Stimulated activated CD8-positive, alpha-beta memory T cell treated with anti-CD3 and anti-CD28 coated beads, Interleukin-7, amount 100 ng/mL, for 48 hours (primary cell): ENCODE measurements at places on chromosomes 1 and 21.

GRCh38 chr1:117312453-117313138 lies 54.7 kb upstream of the MAN1A2 start:
- DNase-seq, result no peak

GRCh38 chr1:12011998-12012397 lies 7.3 kb upstream of the MIIP start:
- DNase-seq, result no peak

DNA sequence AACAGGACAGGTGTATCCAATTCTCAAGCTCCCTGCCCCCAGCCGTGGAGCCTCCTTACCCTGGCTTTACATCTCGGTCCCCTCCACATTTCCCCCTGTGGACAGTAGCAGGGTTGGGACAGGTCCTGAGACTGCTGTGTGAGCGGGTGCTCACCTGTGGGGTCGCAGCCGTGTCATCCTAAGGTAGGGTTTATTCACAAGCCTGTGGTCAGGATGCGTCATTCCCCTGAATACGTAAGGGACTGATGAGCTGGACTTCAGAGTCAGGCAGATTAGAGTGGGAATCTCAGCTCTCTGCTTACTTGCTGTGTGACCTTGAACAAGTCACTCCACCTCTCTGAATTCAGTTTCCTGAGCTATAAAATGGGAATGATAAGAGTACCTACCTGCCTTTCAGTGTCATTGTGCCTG lies 17.7 kb downstream of the ZNF362 start:
- DNase-seq, result no peak

DNA sequence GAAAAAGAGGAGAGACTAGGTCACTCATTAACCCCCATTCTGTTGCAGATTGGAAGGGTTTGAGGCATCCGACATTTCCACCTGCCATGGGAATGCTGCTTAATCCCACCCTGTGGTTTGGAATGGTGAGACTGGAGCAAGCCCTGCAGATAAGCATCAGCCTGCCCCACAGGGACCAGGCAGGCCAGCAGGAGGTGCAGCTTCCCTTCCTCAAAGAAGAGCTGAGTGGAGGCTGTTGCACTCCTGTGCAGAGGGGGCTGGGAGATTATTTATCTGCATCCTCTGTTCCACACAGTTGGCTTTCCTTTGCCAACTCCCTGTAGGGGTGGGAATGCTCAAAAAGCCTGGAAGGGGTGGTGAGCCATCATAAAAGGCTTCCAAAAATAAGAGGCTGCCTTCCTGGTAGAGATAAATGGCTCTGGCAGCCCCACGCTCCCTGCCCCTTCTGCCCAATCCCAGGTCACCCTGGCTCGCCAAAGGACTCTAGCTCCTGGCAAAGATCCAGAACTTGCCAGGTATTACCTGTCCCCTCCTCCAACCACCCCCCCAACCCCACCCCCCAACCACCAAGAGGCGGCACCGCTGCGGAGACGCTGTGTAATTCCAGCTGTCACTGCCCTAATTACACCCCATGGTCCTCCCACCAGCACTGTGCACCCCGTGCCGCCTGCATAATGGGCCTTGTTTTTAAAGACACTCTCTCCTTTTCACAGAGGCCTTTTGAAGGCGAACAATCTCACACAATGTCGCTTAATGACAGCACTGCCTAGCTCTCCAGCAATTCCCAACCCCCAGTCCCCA lies 83.0 kb upstream of the ZC3H12A start:
- no peak for DNase-seq

DNA sequence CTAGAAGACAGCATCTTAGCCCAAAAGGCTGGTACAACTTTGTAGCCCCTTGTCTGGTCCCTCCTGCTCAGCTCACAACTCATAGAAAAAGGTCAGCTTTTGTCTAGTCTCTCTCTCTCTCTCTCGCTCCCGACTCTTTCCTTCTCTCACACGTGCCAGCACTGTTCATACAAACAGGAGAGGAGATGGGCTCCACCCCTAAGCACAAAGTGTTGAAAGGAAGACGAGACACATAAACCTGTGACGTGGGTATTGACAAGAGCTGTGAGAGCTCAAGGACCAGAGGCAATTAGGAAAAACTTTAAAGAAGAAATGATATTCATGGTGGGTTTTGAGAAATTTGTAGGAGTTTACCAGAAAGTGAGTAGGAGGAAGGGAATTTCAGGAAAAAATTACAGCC lies 23.6 kb upstream of the KCNC4 start:
- DNase-seq, result no peak

- no peak for DNase-seq
Measured at GRCh38 chr1:15153184-15153841, at the start of gene TMEM51. Gene TMEM51, plus strand, starts transcription at chr1:15153747. Its CDS starts 61,341 bp downstream, at chr1:15215088.

GRCh38 chr1:36735436-36735835 lies 252.7 kb upstream of the CSF3R start:
- no peak for DNase-seq

DNA sequence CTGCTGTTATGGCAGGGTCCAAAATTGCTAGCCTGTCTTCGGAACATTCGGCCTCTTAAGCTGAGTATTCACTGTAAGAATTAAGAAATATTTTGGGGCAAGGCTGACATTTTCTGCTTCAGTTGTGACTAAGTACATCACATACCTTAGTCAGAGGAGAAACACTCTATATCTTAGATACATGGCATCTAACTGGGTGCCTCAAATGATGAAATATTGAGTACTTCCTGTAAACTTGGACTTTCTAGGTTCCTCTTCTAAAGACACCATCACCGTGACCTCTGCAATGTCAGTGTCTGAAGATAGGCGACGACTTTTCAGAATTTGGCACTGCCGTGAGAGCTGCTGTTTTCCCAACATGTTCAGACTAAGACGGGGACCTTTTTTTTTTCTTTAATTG lies 65.6 kb downstream of the PCBP3 start:
- DNase-seq, result no peak

- no peak for DNase-seq
Measured at GRCh38 chr1:71994646-71995045, 287.7 kb downstream of the NEGR1 start.

GRCh38 chr1:160542303-160542945 lies 19.4 kb upstream of the SLAMF6 start:
- no peak for DNase-seq

DNA sequence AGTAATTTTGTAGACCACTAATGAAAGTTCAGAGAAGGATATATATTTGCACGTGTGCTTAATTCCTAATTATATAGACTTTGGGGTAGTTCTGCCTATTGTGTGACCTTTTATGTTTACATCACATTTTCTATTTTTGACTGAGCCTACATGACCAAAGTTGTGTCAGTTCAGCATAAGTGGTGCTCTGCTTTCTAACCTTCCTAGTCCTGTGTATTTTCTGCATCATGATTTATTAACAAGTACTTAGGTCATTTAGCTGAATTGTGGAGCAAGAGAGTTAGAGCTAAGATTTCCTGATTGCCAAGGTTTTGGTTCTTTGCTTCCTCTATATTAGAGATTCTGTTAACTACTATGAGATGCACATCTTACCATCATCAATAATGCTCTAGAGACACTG lies 176.0 kb downstream of the C1orf21 start:
- DNase-seq, result no peak

- no peak for DNase-seq
Measured at GRCh38 chr1:199287206-199287605, 648.4 kb downstream of the PTPRC start.

DNA sequence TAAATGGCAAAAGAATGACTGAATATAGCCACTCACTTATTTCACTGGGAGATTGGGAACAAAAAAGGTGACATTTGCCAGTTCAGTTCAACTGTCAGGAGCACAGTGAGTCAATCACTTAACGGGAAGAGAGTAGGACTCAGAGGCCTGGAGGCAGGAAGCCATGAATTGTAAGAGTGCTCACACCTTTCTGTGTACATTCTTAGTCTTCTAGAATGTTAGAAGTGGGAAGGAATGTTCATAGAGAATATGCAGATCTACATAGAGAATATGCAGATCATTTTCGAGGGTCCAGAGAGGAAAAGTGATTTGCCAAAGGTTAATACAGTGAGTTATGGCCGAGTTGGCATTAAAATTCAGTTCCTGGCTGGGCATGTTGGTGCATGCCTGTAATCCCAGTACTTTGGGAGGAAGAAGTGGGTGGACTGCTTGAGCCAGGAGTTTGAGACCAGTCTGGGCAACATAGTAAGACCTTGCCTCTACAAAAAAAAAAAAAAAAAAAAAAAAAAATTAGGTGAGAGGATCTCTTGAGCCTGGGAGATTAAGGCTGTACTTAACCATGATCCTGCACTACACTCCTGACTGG lies 8.3 kb downstream of the IL20 start:
- DNase-seq, result no peak

- DNase-seq, result no peak
Measured at GRCh38 chr1:175171036-175171913, 21.3 kb downstream of the KIAA0040 start.

DNA sequence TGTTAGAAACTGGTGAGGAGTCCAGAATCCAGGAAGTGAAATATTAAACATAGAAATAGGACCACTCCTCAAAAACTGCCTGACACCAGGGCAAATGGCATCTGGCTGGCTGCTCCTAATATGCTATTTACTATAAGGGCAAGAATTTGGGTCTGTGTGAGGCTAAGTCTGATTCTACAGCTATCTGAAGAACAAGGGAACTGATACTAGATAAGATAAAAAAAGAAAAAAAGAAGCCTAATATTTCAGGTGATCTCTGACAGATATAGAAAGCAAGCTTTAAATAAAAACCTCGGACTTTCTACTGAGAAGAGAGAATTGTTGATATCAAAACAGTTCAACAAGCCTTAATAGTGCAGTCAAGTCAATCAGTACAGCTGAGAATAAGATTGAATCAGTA lies 42.1 kb upstream of the VAV3 start:
- no peak for DNase-seq

DNA sequence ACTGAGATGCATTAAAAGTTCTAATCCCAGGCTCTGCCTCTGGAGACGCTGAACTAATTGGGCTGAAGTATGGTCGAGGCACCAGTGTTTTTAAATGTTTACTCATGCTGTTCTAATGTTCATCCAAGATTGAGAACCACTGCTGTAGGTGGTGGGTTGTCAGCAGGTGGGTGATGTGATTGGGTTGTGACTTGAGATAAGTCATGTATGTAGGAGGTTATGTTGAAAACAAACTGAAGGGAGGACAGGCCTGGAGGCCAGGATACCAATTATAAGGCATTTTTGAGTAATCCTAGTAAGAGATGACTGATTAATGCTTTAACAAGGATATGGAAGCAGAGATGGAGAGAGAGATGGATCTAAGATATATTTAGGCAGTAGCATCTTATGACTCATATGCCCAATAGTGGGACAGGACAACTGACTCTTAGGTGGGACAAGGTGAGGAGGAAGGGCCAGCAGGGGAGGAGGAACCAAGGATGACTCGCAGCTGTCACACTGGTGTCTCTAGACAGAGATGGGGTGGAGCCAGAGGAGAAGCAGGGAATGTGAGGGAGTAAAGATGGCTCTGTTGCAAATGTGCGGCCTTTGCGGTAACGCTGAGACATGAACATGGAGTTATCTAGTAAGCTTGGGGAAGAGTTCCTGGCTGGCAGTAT lies 29.3 kb downstream of the RAB4A start:
- DNase-seq, result no peak

DNA sequence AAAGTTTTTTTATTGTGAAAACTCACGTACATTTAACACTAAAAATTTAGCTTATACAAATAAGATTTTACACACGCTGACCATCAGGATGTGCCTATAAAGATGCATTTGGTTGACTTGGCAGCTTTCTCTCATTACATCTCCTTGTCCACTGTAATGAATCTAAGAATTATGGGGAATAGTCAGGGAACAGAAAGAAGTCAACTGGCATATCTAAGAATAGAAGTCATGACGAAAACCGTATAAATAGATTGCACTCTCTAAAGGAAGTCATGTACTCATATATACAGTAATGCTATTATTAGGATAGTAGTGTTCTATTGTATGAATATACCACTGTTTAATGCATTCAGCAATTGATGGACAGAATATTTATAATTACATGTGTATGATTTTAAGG lies 575.8 kb upstream of the B3GALT2 start:
- DNase-seq, result no peak

DNA sequence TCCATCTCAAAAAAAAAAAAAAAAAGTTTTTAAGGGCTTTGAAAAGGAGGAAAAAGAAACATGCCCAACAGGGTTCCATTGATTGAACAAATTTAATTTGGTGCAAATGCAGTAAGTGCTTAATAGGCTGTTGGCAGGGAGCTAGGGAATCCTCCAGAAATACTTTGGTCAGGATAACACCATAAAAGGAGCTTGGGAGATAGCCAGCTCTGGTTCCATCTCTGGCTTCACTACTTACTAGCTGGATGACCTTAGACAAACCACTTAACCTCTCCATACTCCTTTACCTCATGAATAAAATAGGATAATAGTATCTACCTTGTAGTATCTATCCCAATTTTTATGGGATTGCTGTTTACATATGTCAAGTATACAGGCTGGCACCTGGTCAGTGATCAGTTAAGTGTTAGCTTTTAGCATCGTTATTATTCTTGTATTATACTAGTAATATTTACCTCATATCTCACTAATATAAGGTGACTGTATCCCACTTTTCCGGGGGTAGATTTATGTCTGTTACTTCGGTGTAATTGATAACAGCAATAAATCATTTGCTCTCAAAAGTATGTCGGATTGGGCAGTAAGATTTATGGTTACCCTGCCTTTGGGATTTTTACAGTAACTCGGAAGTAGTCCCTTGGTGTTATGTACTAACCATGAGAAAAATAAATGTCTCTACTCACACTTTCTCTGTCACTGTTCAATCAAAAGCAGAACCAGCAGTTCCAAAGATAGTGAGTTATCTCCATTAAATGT lies 36.4 kb downstream of the BTG3 start:
- no peak for DNase-seq

DNA sequence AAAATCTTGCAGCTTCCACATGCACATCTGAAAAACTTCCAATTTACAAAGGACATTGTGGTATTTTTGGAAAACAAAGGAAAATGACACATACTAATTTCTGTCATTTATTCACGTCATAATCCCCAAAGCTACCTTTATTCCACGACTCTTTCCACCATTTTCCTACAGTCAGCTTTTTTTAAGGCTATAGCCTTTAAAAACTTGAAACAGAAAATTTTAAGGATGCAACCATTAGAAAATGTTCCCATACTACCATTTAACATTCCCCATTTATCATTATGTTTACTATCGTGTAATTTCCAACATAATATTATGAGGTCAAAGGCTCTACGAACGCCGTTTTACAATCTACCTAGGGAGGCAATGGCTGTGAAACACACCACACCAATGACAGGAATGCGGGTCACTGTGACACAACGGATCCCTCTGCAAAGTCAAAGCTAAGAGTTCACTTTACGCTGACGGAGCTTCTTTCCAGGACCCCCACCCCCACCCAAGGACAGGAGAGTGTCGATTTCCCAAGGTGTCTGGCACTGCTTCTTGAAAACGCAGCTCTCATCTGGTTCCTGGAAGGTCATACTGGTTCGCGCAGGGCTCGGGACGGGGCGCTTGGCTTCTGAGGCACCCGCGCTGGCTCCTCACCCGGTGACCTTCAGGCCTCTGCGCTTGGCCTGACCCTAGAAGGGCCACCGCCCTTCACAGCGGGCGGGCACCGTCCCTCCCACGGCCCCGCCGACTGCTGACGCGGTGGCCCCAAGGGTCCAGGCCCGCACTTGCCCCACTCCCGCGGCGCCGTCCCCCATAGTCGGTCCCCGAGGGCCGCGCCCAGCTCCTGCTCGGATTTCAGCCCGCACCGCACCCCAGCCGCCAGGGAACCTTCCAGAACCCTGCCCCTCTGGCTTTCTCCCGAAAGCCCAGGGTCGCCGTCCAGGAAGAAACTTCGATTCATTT lies 50.5 kb upstream of the ATF3 start:
- DNase-seq, result no peak

- DNase-seq, result no peak
Measured at GRCh38 chr1:72066431-72066830, 215.9 kb downstream of the NEGR1 start.
